Caco-2 (cell line): ENCODE measurements at places on chromosomes 16 and 17.

GRCh38 chr17:63517825-63518534 lies 5.2 kb upstream of the KCNH6 start:
- no peak for DNase-seq

DNA sequence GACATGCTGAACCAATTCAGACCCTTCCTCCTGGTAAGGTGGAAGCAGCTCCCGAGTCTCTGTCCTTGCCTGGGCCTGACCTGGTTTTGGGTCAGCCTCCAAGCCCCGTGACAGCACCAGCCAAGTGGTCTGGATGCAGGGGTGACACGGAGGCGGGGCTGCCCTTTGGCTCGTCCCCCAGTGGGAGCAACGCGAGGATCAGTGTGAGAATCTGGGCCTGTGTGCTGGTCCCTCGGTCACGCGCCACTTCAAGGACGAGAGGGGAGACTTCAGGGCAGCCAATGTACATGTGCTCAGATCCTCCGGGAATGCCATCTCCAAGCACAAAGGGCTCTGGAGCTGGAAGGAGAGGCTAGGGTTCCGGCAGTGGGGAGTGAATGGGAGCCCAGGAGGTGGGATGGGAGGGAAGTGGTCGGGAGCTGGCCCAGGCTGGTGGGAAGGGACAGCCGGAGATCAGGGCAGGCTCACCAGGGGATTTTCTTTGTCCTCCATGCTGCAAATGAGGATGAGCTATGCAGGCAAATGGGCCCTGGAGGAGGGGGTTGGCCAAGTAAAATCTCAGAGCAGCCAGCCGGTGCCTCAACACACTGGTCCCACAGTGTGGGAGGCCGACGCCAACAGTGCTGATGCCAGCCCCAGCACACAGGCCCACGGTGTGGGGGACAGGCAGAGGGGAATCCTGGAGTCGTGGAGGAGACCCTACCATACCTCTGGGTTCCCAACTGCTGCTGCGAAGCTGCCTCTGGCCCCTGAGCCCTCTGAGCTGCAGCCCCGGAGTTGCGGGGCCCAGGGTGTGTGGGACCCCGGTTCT lies 4.2 kb upstream of the NDRG4 start:
- DNase-seq: no peak

GRCh38 chr16:18942061-18942460 lies 15.9 kb upstream of the SMG1 start:
- DNase-seq: no peak

GRCh38 chr17:60599220-60599619 lies 773 bp upstream of the PPM1D start:
- DNase-seq: no peak

DNA sequence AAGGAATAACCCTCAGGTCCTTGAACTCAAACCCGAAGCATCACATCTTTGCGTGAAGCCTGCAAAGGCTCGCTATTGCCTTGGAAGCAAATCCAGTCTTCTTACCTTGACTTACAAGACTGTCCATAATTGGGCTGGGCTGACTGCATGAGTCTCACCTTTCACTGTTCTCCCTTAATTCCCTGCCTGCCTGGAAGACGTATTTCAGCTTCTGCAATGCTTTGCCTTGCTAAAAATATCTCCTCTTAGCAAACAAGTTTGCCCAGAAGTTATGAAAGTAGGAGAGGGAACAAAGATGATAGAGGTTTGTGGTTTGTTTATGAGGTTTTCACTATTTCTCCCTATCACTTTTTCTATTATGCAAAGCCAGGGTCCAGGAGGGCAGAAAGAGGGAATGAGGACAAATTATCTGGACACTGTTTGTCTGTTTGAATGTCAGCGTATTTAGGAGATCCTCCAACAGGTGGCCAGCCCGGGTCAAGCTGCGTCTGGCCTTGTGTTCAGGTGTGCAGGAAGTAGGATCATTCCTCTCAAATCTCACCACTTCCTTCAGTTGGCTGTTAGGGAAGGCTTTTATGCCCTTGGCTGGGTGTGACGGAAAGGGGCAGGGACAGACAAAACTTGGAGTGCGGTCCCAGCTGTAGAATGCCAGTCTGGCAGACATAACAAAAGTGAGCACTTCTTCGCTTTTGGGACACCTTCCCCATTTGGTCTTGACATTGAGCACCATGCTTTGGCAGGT lies 488.9 kb downstream of the CDH13 start:
- no peak for DNase-seq

GRCh38 chr17:35428229-35428628 lies 4.1 kb downstream of the SLFN12 start:
- no peak for DNase-seq

GRCh38 chr17:5210091-5210490 lies 18.4 kb upstream of the ZNF594 start:
- no peak for DNase-seq

DNA sequence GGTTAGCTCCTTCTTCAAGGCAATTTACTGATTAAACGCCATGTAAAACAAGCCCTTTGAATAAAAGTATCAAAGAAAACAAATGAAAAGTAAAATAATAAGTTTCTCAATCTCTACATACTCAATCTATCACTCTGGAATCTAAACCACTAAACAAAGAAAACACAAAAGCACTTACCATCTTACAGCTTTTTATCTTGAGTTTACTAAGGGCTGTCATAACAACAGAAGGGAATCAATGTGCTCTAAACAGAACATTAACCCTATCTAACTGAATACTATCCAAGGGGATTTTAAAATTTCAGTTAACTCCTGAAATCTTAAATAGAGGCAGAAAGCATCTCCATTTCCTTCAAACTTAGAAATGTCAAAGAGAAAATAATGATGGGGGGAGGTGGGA lies 3.4 kb downstream of the SKA2 start:
- no peak for DNase-seq

GRCh38 chr16:12208341-12209035 lies 232.0 kb downstream of the SNX29 start:
- no peak for DNase-seq

GRCh38 chr16:57952909-57953308 lies 18.0 kb downstream of the CNGB1 start:
- DNase-seq: no peak

DNA sequence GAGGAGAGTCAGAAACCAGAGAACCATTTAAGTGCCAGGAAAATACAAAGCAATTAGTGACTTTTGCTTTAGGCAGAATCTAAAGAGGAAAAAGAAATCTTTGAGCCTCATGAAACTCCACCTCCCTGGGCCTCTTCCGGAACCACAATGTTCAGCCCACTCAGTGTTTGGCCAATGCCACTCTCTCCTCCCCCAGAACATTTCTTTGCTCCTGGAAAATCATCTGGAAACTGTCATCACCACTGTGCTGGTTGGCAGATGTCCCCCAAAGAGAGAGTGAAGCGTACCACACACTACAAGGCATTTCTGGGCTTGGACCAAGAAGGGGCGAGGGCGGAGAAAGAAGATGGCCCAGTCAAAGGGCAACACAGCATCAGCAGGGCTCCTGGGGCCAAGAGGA lies 7.1 kb upstream of the SOX9 start:
- DNase-seq: no peak

GRCh38 chr17:42683407-42684034 lies 1.2 kb downstream of the CNTNAP1 start:
- DNase-seq: no peak

DNA sequence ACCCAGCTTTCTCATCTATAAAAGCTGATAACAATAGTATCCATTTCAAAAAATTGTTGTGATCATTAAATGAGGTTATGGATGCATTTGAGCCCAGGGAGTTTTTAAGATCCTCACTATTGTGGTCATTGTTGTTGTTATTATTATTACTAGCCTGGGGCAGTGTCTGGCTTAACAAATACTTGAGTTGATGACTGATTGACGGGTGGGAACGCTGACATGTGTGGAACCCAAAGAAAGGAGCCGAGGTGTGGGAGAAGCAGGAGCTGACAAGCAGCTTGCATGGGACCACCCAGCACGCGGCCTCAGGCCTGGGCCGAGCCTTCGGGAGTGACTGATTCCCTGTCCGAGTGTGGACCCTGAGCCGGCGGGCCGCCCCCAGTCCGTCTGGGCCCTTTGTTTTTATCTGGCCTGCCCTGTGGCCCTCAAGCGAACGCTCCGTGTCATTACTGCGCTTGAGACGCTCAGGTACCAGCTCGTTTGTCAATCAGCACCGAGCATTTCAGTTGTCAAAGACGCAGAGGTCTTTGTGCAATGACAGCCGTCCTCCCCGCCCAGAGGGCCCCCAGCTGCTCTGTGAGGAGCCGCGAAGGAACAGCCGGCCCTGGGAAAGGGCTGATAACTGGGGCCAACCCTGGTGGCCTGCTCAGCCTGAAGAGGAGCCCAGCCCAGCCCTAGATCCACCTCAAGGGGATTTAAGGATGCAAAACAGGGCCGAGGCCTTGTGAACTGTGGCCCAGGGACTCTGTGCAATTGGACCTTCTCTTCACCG lies 132.9 kb upstream of the FOXF1 start:
- DNase-seq: no peak

- DNase-seq: no peak
Observed at GRCh38 chr16:67534431-67534830, 5.8 kb downstream of the RIPOR1 start.

DNA sequence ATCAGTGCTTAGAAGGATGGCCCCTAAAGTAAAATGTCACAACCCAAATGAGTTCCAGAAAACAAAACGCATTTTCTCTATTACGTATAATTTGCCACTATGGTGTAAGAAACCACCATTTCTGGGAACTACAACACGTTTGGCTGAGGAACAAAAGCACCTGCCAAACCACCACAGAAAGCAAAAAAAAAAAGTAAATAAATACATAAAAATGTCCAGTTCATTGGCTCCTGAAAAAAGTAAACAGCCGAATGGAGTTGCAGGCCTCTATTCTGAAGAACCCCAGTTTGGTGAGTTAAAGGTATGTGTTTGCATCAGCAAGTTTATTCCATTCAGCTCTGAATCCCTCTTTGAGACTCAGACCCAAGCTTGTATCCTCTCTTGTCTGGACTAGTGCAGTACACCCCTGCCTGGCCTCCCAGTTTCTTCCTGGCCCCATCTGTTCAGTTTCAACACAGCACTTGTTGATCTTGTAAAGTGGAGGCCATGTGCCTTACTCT lies 36.9 kb downstream of the ERN1 start:
- no peak for DNase-seq

DNA sequence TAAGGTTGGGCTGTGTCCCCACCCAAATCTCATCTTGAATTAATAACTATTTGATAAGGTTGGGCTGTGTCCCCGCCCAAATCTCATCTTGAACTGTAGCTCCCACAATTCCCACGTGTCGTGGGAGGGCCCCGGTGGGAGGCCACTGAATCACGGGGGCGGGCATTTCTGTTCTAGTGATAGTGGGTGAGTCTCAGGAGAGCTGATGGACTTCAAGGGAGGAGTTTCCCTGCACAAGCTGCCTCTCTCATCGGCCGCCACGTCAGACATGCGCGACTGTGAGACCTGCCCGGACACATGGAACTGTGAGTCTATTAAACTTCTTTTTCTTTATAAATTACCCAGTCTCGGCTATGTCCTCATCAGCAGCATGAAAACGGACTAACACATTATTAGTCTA lies 44.9 kb upstream of the METRNL start:
- no peak for DNase-seq

DNA sequence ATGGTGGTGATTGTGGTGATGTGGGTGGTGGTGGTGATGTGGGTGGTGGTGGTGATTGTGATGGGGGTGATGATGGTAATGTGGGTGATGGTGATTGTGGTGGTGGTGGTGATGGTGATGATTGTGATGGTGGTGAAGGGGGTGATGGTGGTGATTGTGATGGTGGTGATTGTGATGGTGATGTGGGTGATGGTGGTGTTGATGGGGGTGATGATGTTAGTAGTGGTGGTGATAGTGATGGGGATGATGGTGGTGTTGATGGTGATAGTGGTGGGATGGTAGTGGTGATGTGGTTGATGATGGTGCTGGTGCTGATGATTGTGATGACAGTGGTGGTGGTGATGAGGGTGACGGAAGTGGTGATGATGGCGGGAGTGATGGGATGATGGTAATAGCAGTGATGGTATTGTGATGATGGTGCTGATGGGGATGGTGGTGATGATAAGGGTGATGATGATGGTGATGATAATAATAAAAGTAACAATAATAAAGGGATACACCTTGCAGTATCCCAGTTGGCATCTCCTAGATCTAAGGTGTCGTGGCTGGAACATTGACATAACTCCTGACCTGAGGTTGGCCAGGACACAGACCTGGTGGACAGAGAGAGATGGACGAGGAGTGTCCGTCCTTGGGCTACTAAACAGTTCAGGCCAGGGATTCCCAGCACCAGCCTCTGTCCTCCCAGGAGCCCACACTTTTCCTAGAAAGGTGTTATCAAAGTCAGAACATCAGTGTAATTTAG lies 344.5 kb downstream of the SEC14L1 start:
- DNase-seq: no peak

- no peak for DNase-seq
Observed at GRCh38 chr17:48445248-48445620, 15.2 kb upstream of the SKAP1 start.

DNA sequence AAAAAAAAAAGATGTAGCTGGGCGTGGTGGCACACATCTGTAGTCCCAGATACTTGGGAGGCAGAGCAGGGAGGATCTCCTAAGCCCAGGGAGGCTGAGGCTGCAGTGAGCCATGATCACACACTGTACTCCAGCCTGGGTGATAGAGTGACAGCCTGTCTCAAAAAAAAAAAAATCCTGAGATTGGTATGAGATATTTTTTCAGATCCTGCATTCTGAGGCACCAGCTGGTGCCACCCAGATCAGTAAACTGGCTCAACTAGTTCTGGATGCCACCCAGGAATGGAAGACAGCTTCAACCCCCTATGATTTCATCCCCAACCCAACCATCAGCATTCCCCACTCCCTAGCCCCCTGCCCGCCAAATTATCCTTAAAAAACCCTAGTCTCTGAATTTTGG lies 7.1 kb upstream of the GJC1 start:
- DNase-seq: no peak

GRCh38 chr16:50351952-50352351 lies 16.8 kb downstream of the BRD7 start:
- no peak for DNase-seq

DNA sequence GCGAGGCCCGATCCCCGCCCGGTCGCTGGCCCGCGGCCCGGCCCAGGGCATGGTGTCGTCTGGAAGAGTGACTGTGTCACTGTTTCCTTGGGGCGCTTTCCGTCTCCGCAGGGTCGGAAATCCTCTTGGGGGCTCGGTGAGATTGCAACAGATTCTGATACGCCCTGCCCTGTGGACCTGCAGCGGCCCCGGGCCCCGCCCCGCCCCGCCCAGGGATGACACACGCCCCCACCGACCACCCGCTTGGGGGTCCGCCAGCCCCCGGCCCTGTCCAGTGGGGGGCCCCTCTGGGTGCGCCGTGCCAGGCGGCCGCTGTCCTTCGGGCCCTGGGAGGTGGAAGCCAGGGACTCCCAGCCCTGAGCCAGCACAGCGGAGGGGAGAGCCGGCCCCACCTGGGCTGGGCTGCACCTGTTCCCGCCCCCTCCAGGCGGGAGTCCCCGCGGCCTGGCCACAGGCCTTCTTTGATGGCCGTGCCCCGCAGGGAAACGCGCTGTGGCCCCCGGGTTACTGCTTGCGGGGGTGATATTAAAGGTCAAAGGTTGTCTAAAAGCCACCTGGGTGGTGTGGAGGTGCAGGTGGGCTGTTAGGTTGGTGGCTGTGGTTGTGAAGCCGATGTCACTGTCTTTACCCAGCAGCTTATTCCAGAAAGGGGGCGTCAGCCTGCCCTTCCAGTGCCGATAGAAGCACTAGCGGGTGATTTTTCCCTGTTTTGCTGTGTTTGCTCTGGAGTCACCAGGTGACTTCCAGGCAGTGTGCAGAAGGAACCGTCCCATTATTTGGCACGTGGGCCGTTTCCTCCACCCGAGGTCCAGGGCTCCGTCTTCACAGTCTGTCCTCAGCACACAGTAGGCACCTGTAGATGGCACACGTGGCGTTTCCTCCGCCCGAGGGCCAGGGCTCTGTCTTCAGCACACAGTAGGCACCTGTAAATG lies 752 bp downstream of the TBC1D24 start:
- DNase-seq: peak; percentile 64
